ENCODE measurements at places on chromosomes 11 and 22. TPM values are rescaled to one million over a fixed set of nuclear protein-coding genes. Genes with fewer than 3 reads are reported as not detected.

The XRRA1 gene
- 20.5 TPM for total RNA-seq

The TTC36 gene
- 1.3 TPM for total RNA-seq

The TNNI2 gene
- not detected for total RNA-seq

The IL17REL gene
- under 0.01 TPM for total RNA-seq

The APOBEC3C gene
- total RNA-seq: 19.1 TPM

The SLC22A8 gene
- not detected for total RNA-seq

The PKP3 gene
- total RNA-seq: 2.8 TPM

The ALDH3B2 gene
- 0.15 TPM for total RNA-seq

The SMC1B gene
- not detected for total RNA-seq

The METTL15 gene
- 21.5 TPM for total RNA-seq

The LAMTOR1 gene
- 114 TPM for total RNA-seq

Measured in smooth muscle cell of trachea (primary cell).